ENCODE measurements at places on chromosomes 16 and 17.

- no peak for DNase-seq
Measured at GRCh38 chr17:57508671-57509070, 236.4 kb downstream of the CCDC182 start.

- no peak for DNase-seq
Measured at GRCh38 chr16:24288516-24288915, 32.4 kb downstream of the CACNG3 start.

GRCh38 chr16:2058872-2059271 lies 11.1 kb downstream of the TSC2 start:
- DNase-seq: no peak

DNA sequence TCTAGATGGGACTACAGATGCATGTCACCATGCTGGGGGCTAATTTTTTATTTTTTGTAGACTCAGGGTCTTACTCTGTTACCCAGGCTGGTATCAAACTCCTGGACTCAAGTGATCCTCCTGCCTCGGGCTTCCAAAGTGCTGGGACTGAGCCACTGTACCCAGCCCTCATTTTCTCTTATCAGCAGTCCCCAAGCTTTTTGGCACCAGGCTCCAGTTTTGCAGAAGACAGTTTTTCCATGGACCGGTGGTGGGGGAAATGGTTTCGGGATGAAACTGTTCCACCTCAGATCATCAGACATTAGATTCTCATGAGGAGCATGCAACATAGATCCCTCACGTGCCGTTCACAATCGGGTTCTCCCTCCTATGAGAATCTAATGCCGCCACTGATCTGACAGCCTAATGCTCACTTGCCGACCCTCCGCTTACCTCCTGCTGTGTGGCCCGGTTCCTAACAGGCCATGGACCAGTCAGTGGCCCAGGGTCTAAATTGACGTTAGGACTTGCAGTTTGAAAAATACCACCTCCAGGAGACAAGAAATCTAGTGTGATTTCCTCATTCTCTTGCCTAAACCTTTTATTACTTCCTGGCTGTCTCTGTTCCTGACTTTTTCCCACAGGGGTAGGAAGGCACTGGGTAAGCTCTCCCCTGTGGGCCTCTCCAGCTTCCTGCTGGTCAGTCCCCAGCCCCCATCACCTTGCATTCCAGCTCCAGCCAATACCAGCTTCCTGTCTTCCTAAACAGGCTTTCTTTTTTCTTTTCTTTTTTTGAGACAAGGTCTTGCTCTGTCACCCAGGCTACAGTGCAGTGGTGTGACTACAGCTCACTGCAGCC lies 9.3 kb upstream of the CNP start:
- DNase-seq: no peak

DNA sequence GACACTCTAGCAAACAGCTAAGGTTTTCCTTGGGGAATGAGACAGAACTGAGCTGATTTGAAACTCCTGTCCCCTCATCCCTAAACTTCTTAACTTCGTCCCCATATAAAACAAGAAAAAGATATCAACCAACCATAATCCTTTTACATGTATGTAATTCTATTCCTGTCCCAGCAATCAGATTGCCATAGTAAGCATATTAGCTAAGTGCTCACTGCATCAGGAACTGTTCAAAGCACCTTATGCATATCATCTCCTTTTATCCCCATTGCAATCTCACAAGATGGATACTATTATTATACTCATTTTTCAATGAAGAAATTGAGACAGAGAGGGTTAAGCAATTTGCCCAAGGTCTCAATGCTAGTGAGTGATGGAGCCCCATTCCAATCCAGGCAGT lies 6.8 kb downstream of the KIF18B start:
- DNase-seq: no peak

Data from memory B cell (primary cell).